ENCODE measurements at places on chromosomes 7 and 10.

GRCh38 chr10:120559800-120560199 lies 102.8 kb downstream of the PLPP4 start:
- DNase-seq: no peak

GRCh38 chr7:107166736-107167426 lies 1.9 kb upstream of the HBP1 start:
- DNase-seq: no peak

DNA sequence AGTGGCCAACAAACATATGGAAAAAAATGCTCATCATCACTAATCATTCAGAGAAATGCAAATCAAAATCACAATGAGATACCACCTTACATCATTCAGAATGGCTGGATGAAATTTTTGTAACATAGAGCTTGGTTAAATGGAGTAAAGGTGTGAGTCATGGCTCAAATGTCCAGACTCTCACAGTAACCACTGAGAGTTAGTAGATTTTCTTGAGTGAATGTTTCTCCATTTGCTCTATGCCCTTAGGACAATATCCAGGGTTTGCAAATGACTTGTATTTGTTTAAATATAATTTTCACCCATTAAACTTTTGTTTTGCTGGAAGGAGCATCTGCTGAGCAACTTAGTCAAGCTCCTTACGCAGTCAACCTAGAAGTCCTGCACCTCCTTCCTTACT lies 967.2 kb downstream of the XPNPEP1 start:
- no peak for DNase-seq

DNA sequence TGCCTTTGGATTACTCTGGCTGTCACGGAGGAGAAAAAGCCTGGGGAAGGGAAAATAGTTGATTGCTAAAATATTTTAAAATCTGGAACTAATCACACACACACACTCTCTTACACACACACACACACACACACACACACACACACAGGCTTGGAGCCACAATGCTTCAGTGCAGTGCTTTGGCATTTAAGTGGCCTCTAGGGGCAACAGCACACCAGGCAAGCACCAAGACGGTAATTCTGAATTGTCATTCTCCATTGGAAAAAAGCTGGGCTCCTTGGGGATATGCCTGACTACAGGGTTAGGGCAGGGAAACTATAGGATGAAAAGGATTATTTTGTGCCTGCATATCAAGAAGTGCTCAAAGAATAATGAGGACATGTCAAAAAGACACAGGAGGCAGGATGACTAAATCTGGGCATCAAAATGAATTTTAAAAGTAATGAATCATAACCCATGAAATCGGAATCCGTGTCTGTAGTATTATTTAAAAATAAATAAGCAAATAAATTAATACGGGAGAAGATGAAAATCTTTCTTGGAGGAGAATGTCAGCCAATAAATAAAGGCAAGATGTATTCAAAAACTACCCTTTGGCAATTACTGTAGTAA lies 30.4 kb upstream of the DDC start:
- no peak for DNase-seq

DNA sequence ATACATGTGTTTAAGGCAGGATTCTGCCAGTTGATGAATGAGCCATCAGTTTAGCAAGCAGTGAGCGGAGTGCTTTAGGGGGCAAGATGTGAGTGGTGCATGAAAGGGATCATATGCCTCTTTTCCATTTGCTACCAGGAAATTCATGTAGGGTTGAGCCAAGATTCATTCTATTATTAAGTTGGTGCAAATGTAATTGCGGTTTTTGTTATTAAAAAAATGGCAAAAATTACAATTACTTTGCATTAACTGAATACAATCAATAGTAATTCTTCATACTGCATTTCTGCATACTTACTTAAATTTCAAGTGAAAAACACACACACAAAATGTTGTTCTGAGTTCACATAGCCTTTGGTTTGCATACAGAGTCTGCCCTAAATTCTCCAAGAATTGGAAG lies 30.1 kb upstream of the NAMPT start:
- no peak for DNase-seq

GRCh38 chr10:22252801-22253579 lies 35.2 kb upstream of the EBLN1 start:
- peak; percentile 27 for DNase-seq

GRCh38 chr7:149770728-149771636 lies 2.4 kb downstream of the ZNF467 start:
- DNase-seq: no peak

DNA sequence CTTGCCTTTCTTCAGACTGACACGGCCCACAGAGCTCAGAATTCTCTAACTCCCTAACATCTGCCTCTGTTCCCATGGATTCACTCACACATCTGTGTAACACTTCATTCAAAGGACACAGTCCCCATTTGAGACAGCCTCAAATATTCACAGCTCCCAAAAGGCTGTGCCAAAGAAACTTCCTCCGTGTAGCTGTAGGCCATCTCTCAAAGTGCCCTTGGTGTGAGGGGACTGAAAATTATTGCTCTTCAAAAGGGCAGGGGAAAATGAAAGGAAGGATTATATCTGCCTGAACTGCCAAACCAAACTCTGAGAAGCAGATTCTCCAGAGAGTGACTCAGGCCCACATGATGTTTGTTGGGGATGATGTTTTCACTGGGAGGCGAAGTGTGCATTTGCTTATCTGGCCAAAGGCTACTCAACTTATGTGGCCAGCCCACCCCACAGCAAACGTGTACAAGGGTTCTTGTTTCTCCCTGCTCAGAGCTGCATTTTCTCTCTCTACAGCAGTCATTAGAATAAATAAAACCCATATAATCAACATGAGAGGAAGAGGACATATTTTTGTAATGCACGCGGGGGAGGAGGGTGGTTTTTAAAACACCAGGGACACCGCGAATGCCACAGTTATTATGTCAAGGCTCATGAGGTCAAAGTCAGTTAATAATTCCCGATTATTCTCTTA lies 302.4 kb upstream of the NFE2L3 start:
- no peak for DNase-seq
